ENCODE measurements at places on chromosomes 2 and 18.

DNA sequence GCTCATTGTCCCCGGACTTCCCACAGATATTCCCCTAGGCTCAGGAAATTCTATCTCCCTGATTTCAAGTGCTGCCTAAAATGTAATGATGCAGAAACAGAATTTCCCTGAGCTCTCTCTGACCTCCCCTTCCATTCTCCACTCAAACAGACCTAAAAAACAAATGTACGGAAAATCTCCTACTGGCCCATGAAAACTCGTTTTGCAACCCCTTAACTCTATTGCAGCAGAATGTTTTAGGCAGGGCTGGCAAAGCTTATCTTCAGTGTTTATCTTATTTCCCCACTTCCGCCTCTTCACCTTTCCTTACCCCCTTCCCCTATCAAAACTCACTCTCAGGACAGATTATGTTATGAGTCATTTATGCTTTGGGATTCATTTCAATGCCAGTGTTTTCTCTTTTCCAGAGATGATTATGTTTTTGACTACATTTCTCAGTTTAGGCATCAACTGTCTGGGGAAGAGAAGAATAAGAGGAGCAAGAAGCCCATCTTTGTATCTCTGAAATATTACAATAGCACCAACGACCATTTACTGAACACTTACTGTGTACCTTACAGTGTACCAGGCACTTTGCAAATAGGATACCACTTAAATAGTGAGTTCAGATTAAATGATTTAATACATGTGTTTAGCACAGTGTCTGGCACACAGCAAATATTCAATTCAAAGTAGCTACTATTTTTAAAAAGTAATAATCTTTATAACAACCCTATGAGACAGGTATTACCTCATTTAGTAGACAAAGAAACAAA, 53.9 kb upstream of the STPG4 start:
- no peak for DNase-seq

DNA sequence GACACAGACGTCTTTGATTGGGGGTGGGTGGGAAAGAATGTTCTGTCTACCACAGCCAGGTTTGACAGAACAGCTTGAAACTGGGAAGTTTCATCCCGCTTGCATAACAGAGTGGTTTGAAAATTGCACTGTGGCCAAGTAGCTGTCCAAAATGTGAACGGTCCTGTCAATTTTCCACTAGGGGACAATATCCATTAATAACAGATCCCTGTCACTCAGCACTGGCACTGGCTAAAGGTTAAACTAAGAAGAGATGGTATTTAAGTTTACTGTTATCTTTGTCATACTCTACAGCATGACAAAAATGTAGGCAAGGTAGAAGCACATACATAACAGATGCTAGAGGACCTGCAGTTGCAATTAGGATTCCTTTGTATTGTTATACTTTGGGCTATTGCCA, 55.6 kb upstream of the ACMSD start:
- no peak for DNase-seq

- no peak for DNase-seq
Observed at GRCh38 chr2:233852056-233852455, 2.3 kb downstream of the HJURP start.

GRCh38 chr2:193469251-193469650, 1274.5 kb upstream of the TMEFF2 start:
- no peak for DNase-seq

DNA sequence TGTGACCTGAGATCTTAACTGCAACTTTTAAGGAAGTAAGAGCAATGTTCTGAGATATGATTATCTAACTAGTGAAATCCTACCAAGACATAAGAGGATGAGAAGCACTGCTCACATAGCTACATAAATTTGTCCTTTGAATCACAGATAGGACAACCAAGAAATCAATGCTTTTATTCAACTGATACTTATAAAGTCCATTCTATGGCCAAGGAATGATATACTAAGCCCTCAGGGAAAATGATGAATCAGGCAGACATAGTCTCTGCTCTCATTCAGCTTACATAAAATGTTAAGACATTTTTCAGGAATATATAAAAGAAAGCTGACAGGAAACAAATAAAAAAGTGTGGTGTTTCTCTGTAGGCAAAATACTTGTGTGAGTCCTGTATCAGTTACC, 39.1 kb downstream of the PGAP1 start:
- no peak for DNase-seq

DNA sequence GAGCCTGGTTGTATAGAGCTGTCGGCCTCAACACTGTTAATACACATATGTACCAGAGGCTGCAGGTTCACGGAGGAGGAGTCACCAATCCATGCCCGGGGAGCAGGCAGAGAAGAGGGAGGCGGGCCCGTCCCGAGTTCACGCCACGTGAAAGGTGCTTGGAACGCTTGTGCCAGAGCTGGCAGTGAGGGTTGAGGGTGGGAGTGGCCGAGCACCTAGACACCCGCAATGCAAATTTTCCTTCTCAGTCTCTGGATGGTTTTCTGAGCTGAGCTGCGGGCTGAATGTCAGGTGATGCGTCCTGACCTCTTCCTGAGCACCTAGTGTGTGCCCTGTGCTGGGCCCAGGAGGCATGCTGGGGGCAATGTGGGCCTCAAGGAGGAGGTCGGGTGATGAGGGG, 52.2 kb downstream of the ODC1 start:
- DNase-seq, result no peak

- DNase-seq, result peak; percentile 45
Observed at GRCh38 chr2:128736689-128737545, 418.2 kb upstream of the HS6ST1 start.

DNA sequence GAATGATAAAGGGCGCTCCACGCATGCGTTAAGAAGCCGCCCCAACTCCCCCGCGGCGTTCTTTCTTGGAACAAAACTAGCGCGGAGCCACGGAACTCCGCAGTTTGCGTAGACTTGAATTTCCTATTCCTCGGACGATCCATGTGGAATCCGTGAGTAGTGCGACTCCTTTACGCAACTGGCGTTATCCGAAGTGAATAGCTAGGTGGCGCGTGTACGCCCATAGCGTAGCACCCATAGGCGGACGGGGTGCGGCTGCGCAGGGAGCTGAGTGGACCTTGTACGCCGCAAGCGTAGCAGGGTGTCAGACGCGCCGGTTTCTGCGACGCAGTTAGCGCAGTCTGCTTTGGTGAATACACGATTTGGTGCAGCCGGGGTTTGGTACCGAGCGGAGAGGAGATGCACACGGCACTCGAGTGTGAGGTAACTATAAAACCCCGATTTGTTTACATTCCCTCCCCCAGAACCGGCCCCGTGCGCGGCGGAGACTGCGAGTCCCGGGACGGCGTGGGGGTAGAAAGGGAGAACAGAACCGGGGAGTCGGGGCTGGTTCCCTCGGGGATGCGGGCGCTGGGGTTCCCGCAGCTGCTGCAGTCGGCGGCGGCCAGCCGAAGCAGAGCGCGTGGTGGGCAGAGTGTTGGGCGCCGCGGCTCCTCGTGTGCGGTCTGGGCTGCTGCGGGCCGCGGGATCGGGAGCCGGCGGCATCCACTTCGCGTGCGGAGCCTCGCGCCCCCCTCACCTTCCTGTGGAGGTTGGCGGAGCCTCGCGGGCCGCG, at the start of gene SLC39A10:
SLC39A10 (plus strand) TSS at position 368 of the 775 bp plus-strand sequence. CDS start 22,817 bp downstream, outside the sequence.
- peak; percentile 90 for DNase-seq

DNA sequence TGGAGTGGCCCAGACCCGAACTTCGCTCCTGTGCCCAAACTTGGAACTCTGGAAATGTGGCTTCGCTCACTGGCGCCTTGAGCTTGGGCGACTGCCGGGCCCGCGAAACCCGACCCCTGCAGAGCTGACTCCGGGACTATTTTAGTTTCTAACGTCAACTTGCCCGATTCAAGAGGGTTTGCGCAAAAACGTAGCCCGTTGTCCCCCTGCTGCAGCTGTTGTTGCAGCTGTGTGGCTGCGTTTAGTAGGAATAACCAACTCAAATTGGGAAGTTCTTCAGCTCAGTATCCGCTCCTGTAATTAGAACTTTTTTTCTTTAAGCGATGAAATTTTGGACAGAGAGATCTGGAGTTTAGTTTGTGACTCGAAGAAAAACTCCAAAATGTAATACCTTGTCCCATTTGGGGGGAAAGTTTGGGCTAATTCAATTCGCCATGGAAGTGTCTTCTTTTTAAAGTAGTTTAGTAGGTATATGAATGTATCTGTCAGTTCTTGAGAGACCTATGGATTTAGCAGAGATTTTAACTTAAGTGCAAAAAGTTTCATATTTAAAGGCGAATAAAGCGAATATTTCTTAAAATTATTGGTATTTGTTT, 559 bp downstream of the MYL12A start:
- no peak for DNase-seq

GRCh38 chr2:176280156-176280555, 10.9 kb downstream of the MTX2 start:
- DNase-seq, result no peak

DNA sequence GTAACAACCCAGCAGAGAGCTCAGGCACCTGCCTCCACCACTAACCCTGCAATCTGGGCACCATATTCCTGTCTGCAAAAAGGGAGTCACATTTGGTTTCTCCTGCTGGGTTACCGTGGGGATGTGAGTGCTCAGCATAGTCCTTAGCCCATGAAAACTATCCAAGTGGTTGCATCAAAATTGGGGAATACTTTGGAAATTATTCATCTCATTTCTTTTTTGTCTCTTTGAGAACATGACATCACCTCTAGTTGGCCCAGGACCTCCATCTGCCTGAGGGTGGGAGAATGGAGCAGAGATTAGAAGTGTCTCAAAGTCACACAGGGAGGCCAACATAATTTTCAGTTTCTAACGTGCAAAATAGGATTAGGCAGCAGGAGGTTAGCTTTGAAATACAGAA, 19.3 kb upstream of the SPP2 start:
- no peak for DNase-seq

DNA sequence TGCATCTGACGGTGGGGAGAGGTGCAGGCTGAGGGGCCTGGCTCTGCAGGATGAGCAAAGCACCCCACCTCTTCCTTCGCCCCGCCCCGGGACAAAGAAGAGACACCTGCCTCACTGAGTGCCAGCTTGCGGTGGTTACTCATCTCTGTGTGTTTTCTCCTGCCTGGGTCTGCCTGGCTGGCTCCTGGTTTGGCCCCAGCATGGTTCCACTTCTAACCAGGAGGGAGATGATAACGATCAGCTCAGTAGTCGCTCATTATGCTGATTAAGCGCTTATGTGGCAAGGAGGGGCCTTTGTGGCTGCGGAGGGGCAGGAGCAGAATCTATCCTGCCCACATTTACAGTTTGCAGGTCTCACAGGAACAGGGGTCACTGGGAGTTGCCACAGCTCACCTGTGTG, 68.7 kb upstream of the EDAR start:
- DNase-seq, result no peak

DNA sequence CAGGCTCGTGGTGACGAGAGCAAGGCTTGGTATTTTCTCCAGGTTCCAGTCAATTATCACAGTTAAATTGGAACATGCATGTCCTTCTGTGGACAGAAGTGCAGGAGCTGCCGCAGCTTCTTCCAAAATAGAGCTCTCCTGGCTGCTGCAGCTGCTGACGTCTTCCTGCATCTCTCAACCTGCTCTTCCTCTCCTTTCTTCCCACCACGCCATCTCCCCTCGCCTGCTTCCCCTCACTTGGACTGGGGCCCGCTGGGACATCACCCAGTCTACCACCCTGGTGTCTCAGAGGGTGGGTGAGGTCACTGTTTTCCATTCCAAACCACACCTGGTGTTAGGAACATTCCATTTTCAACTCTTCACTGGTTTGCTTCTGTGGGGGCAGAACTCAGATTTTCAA, 41.4 kb downstream of the SPP2 start:
- DNase-seq, result no peak

DNA sequence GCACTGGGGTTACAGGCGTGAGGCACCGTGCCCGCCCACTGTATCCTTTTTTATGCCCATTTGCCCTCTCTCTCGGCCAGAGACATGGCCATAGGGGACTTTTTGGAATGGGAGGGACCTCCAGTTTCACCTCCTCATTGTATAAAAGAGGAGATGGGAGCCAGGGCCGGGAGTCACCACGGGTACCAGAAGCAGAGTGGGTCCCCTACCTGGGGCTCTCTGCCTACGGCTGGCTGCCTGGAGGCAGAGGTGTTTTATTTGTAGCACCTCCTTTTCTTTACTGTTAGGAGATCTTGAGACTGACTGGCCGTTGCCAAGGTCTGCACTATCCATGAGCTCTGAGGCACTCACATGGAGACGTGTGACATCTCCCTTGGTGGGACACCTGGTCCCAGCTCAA, 162.8 kb downstream of the LDLRAD4 start:
- no peak for DNase-seq

DNA sequence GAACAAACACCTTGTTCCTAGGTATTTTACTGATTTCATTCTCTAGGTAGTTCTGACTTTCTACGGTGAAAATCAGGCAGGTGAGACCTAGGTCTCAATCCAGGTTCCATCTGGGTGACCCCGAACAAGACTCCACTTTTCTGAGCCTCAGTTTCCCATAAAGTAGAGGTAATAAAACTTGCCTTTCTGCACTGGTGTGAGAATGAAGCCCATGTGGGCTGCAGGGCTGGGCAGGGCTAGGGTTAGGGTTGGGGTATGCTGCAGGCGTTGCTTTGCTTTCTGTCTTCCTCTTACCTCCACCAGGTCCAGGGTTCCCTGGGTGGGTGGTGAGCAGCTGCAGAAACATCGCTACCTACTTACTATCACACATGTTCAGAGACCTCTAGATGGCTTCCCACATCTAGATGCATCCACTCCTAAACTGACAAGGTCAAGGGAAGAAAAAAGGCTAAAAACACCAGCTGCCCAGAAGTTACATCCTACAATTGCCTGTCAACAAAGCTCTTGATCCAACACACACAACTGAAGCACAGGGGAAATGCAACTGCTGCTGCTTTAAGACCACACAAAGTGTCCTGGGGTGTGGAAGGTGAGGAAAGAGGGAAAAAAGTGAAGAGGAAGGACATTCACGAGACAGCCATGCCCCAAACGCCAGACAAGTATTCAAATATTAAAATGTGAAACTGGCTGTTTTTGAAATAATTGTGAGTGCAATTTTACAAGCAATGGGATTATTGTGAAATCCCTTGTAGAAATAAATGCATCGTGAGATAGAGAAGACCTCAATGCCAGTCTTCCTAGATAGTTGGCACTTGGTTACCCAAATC, 23.5 kb downstream of the MBP start:
- DNase-seq, result no peak

DNA sequence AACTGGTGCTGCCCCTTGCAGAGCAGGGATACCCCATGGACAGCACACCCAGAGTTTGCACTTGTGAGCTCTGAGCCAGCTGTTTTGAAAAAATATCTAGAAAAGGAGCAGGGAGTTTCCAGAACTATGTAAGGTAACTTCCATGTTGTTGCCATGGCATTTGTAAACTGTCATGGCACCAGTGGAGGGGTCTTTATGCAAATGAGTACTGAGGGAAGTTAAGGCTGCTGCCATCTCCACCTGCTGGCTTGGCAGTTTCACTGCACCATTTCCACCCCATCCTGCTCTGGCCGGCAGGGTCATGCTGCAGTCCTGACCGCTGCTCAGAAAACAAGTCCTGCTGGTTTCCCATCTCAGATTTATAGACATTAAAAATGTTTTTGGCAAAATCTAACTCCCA, 52.3 kb upstream of the SNTG2 start:
- DNase-seq, result no peak

- DNase-seq, result no peak
Observed at GRCh38 chr2:234446404-234447076, 50.3 kb downstream of the ARL4C start.

GRCh38 chr18:44855681-44856080, 175.0 kb downstream of the SETBP1 start:
- DNase-seq, result no peak

- no peak for DNase-seq
Observed at GRCh38 chr2:211534632-211535031, 978.2 kb downstream of the CPS1 start.

Data from stimulated activated CD4-positive, alpha-beta T cell treated with anti-CD3 and anti-CD28 coated beads, Interleukin-1b, Interleukin-23, amount 100 ng/mL, for 24 hours (primary cell).